ENCODE measurements at places on chromosomes 1 and 21.

- no peak for DNase-seq
Measured at GRCh38 chr1:159939678-159940002, 5.8 kb downstream of the IGSF9 start.

DNA sequence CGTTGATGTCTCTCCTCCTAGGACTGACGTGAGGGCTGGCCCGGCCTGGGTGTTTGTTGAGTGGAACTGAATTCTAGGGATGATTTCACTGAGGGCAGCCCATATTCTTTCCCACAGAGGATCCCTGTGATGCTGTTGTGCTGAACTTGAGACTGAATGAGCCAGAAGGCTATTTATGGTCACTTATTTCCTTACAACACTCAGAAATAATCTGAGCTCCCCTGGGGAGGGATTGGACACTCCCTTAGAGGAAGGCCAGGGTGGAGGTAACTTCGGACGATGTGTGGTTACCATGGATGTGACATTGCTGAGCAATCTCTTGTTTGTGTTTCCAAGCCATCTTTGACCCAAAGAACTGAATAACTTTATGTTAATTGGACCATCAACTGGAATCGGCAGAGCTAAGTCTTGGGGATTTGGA, 5.1 kb upstream of the TMCO4 start:
- DNase-seq, result no peak

DNA sequence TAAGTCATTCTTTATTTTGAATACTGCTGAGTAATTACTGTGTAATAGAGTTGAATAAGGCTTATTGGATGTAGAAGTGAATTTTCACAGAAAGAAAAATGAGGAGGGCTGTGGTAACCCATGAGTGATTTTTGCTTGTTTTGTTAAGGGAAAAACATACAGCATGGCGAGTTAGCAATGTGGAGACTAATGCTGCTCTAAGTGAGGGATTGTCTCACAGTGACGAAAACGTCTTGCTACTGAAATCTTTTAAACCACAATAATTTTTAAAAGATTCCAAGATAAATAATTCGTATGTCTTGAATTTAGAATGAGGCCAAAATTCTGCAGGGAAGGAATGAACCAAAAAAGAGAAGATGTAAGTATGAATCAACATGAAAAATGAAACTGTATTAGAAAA, 16.2 kb upstream of the PLA2G4A start:
- DNase-seq, result no peak

DNA sequence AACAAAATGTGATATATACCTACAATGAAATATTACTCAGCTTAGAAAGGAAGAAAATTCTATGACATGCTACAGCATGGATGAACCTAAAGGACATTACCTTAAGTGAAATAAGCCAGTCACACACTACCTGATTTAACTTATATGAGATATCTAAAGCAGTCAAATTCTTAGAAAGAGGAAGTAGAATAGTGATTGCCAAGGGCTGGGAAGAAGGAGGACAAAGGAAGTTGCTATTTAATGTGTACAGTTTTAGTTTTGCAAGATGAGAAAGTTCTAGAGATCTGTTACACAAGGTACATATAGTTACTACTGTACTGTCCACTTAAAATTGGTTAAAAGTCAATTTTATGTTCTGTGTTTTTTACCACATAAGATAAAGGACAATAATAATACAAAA, 87.5 kb upstream of the KCTD3 start:
- no peak for DNase-seq

GRCh38 chr1:214051786-214052185, 64.0 kb downstream of the PROX1 start:
- DNase-seq, result no peak

DNA sequence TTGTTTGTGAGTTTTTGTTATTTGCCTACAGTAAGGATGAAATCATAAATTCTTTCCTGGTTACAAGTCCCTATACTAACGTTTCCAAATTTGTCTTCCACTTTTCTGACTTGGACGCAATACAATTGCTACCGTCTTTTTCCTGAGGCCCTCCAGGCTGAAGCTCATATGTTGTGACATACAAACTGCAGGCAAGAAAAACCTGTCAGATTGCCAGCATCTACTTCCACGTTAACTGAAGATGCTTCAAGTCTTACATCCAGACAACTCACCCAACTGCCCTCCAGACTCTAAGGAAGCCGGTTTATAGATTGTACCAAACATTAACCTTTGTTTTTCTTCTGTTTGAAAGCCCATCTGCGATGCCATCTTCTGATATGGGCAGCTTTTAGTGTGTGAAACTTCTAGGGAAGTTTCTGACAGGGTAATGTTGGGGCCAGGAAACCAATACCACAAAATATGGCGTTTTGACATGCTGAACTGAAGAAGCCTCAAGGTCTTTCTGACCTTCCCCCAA, 21.4 kb upstream of the RNF11 start:
- DNase-seq, result no peak

- no peak for DNase-seq
Measured at GRCh38 chr1:185314411-185314810, 2.6 kb downstream of the IVNS1ABP start.

DNA sequence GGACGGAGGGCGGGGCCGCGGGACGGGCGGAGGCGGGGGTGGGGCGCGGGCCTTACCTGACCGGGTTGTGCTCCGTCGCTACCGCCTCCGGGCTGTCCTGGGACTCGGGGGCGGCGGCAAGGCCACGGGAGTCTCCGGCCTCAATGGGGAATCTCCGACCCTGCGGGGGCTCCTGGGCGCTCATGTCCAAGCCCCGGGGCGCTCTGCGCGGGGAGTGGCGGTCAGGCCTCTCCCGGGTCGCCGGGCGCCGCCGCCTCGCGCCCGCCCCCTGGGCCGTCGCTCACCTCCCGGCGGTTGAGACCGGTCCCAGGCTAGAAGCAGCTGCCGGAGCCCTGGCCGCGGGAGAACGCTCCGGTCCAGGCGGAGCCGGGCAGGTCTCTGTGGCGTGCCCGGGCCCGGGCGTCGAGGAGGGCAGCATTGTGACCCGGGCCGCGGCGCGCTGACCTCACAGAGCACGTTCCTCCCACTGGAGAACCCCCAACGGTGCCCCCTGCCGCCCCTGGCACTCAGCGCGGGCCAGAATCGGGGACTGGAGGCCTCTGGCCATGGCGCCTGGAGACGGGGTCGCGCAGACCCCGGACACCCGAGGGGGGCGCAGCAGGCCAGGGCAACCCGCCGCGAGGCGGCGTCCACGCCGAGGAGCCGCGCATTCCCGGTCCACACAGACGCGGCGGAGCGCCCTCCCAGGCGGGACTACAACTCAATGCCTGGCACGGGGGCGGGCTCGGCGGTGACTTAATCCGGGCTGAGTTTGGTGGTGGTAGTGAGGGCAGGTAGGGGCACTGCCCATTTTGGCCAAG, 411 bp downstream of the FAM229A start:
- DNase-seq, result no peak

DNA sequence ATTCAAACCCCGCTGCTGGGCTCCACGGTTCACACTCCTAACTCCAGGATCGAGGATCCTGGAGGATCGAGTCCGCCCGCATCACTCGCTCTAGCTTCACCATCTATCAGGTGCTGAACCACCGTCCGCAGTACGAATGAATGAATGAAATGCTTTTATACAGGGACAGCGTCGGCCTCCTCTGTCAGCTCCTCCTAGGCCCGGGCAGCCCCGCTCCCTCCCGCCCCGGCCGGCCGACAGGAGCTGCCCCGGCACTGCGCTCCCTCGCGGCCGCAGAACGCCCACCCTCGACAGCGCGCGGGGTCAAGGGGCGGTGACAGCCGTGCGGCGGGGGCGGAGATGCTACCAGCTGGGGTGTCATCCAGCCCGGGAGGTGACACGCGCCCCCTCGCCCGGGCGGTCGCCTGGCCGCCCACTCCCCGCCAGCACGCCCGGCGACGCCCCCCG, 520 bp downstream of the ZBTB17 start:
- peak; percentile 80 for DNase-seq

GRCh38 chr1:212667223-212668139, 32.2 kb downstream of the BATF3 start:
- no peak for DNase-seq

- DNase-seq, result no peak
Measured at GRCh38 chr1:201499795-201500669, 6.9 kb downstream of the CSRP1 start.

GRCh38 chr1:54399765-54400164, 6.4 kb downstream of the SSBP3 start:
- no peak for DNase-seq

DNA sequence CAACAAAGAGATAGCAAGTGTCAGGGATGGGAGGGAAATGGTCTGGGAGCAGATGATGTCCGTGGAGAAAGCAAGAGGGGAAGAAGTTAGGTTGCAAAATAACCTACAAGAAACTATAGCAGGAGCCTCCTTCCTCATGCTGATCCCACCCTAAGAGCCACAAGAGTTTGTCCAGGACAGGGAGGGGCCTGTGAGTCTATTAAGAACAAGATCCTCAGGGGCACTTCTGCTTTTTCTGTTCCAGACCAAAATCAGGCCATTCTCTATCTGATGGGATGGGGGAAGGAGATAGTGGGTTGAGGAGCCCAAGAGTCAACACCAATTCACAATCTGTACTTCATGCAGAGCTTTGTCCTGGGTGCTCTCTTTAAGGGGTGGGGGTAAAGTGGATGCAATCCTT, 7.7 kb upstream of the ATP1A4 start:
- DNase-seq, result no peak

- no peak for DNase-seq
Measured at GRCh38 chr1:27413004-27413403, 20.6 kb downstream of the GPR3 start.

GRCh38 chr1:107430540-107431228, 289.8 kb downstream of the NTNG1 start:
- no peak for DNase-seq

DNA sequence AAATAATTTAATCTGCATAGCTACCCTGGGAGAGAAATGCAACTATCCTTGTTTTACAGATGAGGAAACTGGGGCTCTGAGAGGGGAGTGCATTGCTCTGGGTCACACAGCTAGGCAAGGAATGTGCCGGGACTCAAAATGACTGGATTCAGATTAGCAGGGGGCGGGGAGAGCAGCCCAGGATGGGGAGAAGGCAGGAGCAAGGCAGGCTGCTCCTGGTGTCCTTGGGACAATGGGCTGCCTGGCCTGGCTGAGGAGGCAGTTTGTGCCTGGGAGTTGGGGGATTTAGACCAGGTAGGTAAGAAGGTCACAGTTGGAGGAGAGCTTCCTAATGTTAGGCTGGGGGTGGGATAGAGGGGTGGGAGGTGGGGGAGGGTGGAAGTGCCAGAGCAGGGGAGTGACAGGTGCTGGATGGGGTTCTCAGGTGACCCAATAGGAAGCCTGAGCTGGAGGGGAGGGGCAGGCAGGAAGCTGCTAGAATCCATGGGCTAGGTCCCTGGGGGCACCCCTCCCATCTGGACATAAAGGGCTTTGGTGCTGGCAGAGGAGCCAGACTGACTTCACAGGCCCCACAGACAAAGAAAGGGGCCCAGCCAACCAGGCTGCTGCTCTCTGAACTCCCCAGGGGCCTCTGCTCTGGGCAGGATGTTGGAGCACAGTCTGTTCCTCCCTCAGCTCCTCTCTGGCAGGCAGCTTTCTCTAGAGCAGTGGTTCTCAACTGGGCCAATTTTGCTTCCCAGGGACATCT, 29.0 kb downstream of the TRIM62 start:
- no peak for DNase-seq

DNA sequence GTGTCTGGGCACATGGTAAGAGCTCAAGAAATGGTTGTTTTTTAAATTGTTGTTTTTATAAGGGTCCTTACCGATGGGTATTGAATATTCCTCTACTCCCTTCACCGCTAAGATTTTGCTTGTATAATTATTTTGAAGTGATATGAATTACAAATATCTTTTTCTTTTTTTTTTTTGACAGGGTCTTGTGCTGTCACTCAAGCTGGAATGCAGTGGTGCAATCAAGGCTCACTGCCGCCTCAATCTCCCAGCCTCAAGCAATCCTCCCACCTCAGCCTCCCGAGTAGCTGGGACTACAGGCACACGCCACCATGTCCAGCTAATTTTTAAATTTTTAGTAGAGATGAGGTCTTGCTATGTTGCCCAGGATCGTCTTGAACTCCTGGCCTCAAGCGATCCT, 27.1 kb upstream of the RAB3GAP2 start:
- no peak for DNase-seq

GRCh38 chr1:18895317-18895716, 7.0 kb downstream of the ALDH4A1 start:
- no peak for DNase-seq

- DNase-seq, result no peak
Measured at GRCh38 chr21:44024887-44025353, 12.8 kb downstream of the TRAPPC10 start.

DNA sequence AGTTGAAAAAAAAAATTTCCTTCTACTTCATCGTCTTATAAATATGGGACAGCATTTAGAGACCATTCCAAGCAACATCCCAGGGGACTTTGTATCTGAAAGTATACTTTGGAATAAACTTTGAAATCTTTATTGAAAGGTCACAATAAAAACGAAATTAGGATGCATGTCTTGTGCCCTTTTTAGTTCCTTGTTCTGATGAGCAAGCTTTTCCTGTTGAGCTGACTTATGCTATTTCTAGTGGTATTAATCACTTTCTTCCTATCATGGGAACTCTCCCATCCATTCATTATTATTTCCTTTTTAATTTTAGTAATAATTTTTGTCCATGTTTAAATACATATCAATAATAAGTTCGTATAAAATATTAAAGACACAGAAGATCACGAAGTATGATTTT, 4.0 kb upstream of the GBP2 start:
- DNase-seq, result no peak

DNA sequence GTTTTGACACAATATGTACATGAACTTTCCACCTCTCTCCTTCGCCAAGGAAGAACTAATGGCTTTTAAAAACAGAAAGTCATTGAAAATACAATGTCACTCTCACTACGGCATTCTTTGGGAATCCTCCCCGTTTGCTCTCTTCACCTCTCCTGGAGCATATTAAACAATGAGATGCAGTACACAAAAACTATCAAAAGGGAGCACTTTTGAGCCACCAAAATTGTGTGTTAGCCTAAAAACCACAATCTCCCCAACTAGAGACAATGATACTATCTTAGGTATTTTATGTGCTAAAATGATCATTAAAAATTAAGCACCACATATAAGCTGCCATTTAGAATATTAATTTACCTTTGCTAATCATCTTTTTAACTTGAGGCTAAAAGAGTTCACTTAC, 425.5 kb downstream of the KCTD3 start:
- DNase-seq, result no peak

GRCh38 chr1:6300342-6301048, 39.6 kb upstream of the GPR153 start:
- no peak for DNase-seq

- DNase-seq, result no peak
Measured at GRCh38 chr1:15477646-15478212, 1.8 kb downstream of the CELA2B start.

DNA sequence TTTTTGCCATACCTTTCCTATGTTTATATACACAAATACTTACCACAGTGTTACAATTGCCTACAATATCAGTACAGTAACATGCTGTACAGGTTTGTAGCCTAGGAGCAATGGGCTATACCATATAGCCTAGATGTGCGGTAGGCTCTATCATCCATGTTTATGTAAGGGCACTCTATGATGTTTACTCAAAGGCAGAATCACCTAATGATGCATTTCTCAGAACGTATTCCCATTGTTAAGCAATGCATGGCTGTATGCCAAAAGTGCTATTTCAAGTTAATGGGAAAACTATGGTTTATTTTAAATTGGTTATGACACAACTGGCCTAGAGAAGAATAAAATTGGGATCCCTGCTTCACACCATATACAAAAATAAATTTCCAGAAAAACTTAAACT, 36.9 kb upstream of the DISP1 start:
- DNase-seq, result no peak

GRCh38 chr21:39384674-39385298, 35.9 kb upstream of the HMGN1 start:
- no peak for DNase-seq

GRCh38 chr1:156750191-156750672, 1.2 kb downstream of the HDGF start:
- DNase-seq, result no peak

- no peak for DNase-seq
Measured at GRCh38 chr1:243539636-243540035, 283.8 kb downstream of the SDCCAG8 start.

Measured in stimulated activated CD8-positive, alpha-beta memory T cell treated with anti-CD3 and anti-CD28 coated beads, Interleukin-4, amount 100 ng/mL, for 24 hours (primary cell).